NCI-H1694 (cell line): ENCODE measurements at places on chromosomes 2 and 18.

DNA sequence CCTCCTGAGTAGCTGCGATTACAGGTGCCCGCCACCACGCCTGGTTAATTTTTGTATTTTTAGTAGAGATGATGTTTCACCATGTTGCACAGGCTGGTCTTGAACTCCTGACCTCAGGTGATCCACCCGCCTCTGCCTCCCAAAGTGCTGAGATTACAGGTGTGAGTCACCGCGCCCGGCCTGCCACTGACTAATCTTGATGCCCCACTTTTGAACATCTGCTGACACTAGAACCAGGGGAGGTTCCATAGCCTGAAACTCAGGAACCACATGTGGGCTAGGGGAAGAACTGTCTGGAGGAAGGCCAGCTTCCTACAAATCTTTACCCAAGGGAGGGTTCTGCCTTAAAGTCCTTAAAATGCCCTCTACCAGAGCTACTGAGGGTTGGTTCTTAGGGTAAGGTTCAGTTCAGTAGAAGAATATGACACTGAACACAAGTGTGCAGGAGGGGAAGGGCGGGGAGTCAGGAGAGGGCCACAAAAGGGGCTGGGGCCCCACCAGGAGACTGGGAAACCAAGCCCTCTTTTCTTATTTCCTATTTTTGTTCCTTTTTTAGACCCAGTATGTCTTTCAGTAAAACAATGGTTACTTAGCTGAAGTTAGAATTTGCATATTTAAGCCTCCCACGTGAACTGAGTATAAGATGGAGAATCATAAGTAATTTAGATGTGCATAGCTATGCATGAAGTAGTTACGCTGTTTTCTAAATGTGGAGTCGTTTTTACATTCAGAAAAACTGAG is 6.3 kb upstream of the RAB31 start:
- no peak for DNase-seq

- DNase-seq = no peak
Observed at GRCh38 chr18:35502052-35502451, 4.3 kb upstream of the INO80C start.

GRCh38 chr2:66466433-66466832 is 31.5 kb downstream of the MEIS1 start:
- DNase-seq = no peak

- DNase-seq = no peak
Observed at GRCh38 chr18:79872527-79873444, 75.0 kb downstream of the KCNG2 start.

GRCh38 chr18:10114717-10115463 is 201.1 kb downstream of the VAPA start:
- DNase-seq = no peak

DNA sequence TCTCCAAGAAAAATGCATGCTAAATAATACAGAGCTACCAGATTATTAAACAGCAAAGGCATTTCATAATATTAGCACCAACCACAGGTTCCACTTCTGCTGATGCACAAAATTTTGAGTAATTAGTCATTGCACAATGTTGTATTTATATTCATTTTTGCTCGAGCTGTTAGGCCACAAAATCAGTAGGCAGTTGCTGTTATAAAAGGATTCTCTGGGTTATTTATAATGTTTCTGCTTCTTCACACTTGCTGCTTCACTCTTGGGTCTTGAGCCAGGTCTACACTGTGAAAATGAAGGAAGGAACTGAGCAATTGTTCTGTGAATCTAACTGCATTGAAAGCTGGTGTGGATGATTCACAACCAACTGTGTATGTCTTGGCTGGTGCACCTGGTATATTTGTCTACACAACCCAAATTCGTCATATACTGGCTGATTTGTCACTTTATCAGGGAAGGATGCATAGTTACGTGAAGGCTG is 38.3 kb downstream of the MRPL33 start:
- no peak for DNase-seq

GRCh38 chr18:49486134-49486533 is 900 bp downstream of the C18orf32 start:
- no peak for DNase-seq

DNA sequence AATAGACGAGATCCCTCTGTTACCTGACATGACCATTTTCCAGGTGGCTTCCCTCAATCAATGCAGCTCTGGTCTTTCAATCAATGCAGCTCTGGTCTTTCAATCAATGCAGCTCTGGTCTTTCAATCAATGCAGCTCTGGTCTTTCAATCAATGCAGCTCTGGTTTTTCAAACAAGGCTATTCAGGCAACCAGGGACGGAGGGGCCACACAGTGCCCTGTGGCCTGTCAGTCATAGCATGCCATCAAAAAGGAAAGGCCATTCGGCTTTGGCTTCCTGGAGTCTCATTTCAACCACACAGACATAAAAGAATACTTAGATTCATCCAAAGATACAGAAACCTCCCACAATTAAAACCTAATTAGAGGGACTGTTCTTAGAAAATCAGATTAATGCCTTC is 13.3 kb downstream of the MPP4 start:
- no peak for DNase-seq

DNA sequence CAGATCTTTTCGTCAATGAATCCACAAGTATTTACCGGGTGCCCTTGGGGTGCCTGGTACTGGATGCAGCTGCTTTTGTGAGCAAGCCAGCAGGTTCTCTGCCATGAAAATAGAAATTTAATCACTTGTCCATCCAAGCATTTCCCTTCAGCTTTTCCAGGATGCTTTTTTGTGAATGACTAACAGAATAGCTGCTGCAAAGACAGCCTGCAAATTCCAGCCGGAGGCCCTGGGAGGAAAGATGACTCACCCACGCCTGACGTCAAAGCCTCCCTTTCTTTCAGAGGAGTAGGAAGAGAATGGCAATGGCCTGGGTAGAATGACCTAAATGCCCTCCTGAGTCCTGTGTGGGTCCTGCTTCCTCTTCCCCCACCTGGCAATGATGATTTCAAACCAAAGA is 111.9 kb downstream of the AP1S3 start:
- no peak for DNase-seq

DNA sequence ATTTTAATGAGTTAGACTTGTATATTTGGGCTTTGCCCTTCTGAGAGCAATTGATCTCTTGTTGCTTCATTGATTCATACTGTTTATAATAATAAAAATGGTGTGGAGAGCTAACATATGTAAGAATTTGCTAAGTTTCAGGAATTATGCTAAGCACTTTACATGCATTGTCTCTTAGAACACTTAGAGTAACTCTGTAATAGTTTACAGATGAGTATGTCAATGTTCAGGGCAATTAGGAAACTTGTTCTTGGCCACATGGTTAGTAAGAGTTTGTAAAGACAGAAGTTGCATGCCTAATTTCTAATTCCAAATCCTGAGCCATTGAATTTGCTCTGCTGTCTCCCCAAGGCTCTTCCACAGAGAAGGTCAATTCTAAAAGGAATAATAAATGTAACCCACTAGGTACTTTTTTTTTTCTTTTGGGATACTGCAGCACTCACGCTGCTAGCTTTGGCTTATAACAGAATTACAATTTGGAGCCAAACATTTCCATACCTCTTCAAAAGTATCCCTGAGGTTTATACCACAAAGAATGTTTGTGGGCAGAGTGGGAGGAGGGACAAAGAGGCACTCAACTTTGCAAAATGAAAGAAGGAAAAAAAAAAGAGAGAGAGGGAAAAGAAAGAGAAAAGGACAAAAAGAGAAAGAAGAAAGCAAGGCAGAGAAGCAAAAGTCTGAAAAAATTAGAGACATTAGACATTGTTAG is 232.4 kb downstream of the CALCRL start:
- no peak for DNase-seq

- DNase-seq = no peak
Observed at GRCh38 chr2:105776560-105776928, 31.8 kb downstream of the NCK2 start.

DNA sequence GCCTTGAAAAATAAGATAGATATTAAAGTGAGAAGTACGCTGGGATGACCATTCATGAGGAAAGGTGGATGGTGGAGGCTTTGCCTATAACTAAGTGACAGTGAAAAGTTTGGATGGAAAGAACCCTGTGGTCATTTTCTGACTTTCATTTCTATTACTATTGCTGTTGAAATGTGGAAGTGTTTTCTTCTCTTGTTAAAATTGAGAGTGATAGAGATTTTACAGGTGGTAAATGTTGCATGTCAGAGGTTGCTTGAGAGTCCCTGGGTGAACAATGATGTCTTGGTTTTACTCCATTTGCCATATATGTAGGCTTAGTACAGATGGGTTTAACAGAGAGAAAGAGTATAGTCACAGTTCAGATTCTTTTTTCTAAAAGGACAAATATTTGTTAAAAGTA is 18.4 kb downstream of the NCOA1 start:
- DNase-seq = no peak

DNA sequence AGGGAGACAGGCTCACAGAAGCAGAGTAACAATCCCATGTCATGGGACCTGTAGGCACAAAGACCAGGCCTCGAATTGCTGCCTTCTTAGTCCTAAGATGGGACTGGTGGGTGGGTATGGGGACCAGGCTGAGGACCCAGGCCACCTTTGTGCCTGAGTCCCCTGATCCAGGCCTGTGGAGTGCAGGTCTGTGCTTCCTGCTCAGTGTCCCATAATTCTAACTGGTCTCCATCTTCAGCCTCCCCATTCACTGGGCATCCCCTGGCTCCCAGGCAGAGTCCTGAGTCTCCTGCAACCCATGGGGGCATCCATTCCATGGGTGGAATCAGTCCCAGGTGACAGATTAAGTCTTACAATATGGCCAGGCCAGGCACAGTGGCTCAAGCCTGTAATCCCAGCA is 83.9 kb downstream of the SMAD7 start:
- no peak for DNase-seq

DNA sequence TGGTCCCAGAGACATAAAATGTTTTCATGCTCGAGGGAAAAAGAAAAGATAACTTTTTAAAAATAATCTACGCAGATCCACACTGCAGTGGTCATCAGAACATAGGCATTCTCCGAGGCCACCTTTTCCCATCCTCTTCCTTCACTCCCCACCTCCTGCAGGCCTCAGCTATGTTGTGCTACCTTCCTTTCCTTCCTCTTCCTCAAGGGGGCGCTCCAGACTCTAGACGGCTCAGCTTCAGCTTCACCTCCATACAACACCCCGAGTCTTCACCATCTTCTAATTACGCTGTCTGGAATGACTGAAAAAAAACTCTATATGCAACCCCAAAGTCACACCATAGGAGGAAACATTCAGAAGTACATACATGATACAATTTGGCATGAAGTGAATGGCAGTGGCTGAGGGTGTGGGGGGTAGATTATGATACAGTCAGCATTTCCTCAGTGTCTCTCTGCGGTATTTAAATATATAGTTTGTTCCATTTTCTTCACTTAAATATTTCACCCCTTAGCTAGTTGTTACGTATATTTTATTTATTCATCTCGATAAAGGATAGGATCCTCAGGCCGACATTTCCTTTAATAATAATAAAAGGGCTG is 583.6 kb downstream of the IRS1 start:
- peak; percentile 33 for DNase-seq

GRCh38 chr2:219356834-219357233 is 24.3 kb upstream of the RESP18 start:
- no peak for DNase-seq

DNA sequence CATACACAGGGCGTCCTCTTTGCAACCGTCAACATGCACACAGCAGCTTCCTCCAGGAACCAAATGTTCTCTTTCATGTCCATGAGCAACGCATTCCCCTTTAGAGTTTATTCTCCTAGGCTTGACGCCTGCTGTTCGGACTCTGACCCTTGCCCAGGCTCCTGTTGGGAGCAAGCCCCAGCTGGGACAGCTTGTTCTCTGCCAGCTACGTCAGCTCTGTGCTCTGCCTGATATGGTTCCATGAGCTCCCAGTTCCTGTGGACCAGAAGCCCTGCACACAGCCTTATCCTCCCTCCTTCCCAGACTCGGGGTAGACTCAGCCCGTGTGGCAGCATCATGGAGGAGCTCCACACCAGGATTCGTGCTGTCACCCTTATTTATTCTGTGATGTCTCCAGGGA is 253.1 kb upstream of the PXDN start:
- DNase-seq = no peak

- no peak for DNase-seq
Observed at GRCh38 chr2:172564376-172564775, 8.5 kb downstream of the PDK1 start.

DNA sequence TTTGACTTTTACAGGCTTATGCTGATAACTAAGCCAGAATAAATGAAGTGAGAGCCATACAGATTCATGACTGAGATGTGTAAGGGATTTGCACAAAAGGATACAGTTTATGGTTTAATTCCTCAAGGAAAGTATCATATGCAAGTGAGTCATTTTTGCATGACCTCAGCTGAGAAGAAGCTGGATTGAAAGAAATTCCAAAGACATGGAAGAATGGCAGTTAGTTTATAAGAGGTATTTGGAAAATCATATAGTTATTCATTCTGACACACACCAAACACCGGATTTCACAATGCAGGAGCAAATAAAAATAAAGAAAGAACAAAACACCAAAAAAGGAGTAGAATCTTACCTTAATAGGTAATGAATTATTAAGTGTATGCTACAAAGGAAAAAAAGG is 83.2 kb upstream of the RND3 start:
- no peak for DNase-seq

- no peak for DNase-seq
Observed at GRCh38 chr2:212228743-212229171, 309.8 kb downstream of the ERBB4 start.

DNA sequence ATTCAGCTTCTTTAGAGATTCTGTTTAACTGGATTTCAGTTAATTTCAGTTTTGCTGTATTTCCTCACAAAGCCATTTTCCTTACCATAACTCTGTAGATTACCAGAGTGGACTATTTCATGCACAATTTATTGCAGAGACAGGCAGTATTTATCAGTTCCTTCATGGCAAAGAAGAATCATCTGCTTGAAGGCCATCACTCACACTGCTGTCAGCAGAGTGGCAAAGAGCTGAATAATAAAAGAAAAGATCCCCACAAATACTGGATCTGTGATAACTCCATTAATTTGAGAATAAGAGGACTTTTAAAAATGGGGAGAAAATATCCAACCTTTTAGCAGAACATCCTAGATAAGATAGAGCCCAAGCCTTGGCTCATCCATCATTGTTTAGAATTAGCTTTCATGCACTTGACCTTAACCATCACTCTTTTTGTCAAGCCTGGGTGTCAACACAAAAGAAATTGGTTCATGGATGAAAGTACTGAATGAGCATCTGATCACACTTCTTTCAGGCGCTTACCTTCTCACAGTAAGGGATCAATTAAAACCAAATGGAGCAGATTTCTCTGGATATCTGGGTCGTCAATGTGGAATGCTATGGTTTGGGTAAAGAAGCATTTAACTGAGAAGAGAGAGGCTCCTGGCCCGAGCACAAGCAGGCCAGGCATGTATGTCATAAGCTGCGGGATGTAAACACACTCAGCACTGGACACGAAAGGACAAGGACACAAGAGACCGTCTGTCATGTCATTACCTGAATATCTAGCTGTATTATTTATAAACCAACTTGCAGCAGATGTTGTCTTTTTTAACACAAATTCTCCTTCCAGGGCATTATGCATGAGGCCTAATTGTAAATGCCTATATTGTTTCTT is 376.2 kb downstream of the ZNF521 start:
- no peak for DNase-seq

DNA sequence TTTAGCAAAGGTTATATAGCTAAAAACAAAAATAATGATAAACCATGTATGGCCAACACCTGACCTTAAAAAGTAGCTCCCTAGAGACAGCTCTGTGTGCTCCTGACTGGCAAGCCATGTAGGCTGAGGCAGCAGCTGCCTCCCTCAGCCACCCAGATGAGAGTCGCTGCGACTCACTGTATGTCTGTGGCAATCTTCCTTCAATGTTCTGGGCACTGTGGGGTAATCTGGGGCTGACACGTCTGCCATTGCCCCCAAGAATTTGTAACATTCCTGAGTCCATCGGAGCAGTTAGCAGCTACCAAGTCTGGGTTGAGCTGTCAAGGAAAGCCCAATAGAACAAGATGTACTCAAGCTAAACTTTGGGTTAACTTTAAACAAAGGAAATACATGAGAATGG is 106.4 kb upstream of the DAPL1 start:
- DNase-seq = no peak
